ENCODE measurements at places on chromosomes 4 and X. TPM values are rescaled to one million over a fixed set of nuclear protein-coding genes. Genes with fewer than 3 reads are reported as not detected.

FGF13 gene
- total RNA-seq = not detected

TBL1X gene
- 49.5 TPM for total RNA-seq

DNA sequence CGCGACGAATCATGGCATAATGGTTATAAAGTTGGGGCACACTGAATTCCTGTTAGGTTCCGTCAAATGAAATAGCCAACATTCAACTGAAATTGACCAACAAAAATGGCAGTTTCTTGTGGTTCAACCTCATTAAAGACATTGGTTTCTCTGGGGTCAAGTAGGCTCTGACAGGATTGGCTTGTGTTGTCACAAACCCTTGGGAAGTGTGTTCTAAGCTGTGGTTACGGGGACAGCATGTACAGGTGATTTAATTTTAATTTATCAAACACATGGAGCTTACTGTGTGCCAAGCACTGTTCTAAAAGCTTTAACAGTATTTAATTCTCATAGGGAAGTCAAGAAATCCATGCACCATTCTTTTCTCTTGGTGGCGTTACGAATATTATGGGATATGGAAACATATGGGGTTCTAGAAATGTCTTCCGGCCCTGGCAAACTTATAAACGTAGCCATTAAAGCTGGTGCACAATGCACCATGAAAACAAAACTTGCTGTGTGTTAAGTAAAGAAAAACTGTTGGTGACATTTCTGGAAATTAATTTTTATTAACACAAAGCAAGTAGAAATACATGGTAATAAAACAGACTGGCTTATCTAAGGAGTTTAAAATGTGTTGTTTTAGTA, 891 bp downstream of the XK start:
- no peak for DNase-seq

- no peak for DNase-seq
Observed at GRCh38 chr4:160877087-160877790, 1286.6 kb downstream of the FSTL5 start.

DNA sequence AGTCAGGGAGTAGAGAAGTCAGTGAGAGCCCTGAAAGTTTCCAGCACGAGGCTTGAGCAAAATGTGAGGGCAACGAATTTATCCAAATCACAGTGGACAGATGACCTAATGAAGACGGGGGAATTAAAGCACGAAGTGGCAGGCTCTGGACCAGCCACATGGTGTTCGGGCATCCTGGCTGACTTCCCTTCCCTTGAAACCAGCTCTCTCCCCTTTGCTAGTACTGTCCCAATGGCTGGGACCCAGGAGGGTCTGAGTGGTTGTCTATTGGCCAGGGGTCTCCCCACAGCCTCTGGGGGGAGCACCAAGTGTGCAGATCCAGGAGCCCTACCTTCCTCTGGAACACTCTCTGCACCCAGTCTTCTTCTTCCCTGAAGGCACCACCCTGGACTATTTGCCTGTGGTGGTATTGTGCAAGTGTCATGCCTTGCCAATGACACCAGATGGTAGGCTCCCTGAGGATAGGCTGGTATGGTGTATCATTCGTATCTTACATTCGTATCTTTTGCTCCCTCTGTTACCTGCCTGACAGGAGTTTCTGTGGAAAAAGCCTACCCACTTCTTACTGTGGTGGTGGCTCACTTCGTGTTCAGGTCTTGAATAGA, 2.1 kb downstream of the APLN start:
- no peak for DNase-seq

- DNase-seq = no peak
Observed at GRCh38 chr4:83832110-83832825, 296.4 kb downstream of the GPAT3 start.

FAM241A gene
- total RNA-seq = 3.2 TPM

DNA sequence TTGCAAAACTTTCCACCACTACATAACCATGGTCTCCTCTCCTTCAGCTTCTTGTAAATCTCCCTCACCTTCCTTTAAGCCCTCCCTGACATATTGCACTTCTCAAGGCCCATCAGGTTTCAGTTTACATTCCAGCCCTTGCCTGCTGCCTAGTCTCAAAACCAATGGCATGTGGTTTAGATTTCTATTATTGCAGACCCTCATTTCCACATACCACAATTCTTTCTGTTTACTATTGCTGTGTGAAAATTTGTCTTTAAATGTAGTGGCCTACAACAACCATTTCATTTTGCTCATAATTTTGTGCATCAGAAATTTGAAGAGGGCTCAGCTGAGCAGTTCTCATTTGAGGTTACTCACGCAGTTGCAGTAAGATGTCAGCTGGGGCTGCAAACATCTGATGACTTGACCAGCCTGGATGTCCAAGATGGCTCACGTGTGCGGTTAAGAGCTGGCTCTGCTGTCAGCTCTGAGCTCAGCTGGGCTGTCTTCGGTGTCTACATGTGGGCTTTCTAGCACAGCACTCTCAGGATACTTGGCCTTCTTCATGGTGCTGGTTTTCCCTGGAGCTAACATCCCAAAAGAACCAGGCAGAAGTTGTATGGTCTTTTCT, 29.9 kb upstream of the SOD3 start:
- DNase-seq = no peak

GRCh38 chrX:22056235-22056634, 24.1 kb downstream of the PHEX start:
- no peak for DNase-seq

DNA sequence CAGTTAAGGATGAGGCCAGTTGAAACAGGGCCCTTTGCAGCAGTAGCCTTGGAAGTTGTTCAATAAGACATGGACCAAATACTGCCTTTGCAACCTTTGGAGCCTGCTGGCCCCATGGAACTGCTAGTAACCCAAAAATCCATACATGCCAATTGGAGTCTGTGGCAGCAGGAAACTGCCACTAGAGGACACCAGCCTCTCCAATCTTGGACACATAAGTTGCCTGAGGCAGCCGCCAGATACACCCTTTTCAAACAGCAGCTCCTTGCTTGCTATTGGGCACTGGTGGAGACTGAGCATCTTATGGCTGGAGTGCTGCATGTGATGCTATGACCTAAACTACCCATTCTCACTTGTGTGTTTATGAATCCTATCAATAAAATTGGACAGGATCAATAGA, 14.8 kb upstream of the LAP3 start:
- DNase-seq = no peak

DNA sequence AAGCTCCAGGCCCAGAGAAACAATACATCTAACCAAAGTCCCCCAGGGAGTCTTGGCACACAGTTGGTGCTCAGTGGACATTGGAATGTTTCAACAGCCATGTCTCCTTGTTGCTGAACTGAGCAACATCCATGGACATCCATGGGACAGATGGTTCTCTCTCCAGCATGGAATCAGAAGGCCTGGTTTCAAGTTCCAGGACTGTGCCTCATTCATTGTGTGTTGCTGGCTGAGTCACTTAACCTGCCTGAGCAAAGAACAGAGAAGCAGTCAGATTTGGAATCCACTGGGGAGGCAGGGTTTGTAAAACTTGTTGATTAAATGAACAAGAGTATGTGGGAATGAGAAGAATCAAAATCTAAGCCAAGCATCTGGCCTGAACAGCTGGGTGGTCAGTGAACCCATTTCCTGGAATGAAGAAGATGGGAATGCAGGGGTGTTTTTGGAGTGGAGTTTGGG, 147.9 kb downstream of the CHIC2 start:
- no peak for DNase-seq

- no peak for DNase-seq
Observed at GRCh38 chr4:168659741-168660465, 163.1 kb downstream of the PALLD start.

FMR1NB gene
- not detected for total RNA-seq

GRCh38 chrX:49991758-49992157, 69.4 kb downstream of the CLCN5 start:
- no peak for DNase-seq

DNA sequence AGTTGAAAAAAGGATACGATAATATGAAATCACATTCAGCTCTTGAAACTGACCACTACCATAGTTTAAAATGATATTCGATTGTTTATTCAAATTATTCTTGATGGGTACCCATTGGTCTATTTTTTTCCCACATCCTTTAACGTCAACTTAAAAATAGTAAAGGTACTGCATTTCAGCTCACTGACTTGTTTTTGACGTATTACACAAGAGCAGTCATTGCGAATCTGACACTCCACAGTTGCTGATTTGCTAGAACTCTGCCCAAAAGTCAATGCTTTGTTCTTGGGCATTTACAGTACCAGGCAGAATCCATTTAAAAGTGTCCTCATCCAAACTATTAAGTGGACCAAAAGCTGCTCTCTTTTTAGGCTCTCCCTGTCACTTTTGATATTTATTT, 1.2 kb upstream of the PDS5A start:
- no peak for DNase-seq

DNA sequence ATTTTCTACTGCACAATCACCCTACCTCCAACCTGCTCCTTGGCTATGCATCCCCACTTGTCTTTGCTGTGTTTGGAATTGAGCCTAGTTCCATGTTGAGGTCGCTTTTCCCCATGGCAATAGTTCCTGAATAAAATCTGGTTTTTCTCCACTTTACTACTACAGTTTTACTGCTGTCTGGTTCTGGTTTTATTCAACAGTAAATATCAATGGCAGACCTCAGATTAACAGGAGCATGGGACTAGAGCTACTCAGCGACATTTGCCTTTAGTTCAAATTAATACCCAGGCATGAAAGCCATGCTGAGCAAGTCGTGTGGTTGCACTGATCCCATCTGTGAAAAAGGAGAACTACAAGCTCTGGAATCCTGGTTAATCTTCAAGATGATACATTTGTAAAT, 460.3 kb downstream of the GRXCR1 start:
- DNase-seq = no peak

DNA sequence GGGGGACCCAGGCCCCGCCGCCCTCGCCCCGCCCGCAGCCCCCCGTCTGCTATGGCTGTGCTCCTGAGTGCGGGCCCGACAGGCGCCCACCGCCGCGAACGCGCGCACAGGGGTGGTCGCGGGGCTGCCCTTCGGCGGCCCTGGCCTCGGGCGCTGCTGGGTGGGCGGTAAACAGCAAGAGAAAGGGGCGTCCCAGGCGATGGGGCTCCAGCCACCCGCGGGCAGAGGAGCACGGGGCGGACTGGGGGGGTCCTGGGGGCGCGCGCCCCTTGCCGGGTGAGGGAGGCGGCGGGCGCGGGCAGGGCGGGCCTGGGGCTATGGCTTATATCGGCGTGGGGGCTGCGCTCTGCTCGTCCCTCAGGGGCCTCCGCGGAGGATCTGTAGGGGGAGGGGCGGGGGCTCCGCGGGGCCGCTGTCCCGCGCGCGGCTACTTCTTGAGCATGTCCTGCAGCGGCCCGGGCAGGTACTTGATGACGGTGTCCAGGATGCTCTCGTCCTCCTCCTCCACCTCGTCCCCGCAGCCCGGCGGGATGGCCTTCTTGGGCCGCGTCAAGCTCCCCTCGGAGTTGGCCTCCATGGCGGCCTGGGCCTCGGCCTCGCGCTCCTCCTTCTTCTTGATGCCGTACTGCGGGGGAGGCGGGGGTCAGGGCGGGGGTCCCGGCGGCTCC, 39.7 kb downstream of the CPLX1 start:
- DNase-seq = no peak

- no peak for DNase-seq
Observed at GRCh38 chr4:173565281-173565680, 35.3 kb upstream of the HAND2 start.

SAP30 gene
- 2.0 TPM for total RNA-seq

- DNase-seq = no peak
Observed at GRCh38 chr4:173752610-173753230, 222.7 kb upstream of the HAND2 start.

LUZP4 gene
- total RNA-seq = not detected

GRCh38 chr4:182246401-182247205, 3.4 kb downstream of the TENM3 start:
- DNase-seq = no peak

- no peak for DNase-seq
Observed at GRCh38 chr4:17597517-17597916, 16.9 kb upstream of the MED28 start.

DNA sequence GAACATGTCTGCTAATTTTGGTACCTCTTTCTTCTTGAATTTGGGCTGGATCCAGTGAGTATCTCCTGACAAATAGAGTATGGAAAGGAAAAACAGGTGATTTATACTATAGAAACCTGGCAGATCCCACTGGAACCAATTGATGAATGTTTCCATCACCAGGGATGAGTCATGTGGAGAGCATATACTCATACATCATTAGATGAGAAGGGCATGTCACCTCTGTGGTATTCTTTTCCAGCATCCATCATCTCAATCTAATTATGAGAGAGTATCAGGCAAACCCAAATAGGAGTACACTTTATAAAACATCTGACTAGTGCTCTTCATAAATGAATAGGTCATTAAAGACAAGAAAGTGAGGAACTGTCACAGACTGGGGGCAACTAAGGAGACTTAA, 90.7 kb downstream of the CLDN22 start:
- DNase-seq = no peak

- DNase-seq = no peak
Observed at GRCh38 chr4:108024878-108025165, 35.1 kb downstream of the HADH start.

Measured in naive thymus-derived CD8-positive, alpha-beta T cell (primary cell).